ENCODE measurements at places on chromosomes 5 and 9.

GRCh38 chr5:6837519-6838110 is 124.4 kb downstream of the TENT4A start:
- H3K4me1 ChIP-seq, result peaks cover 12% of the 10 kb centered on the region
- no peak overlapping the region for H3K27ac ChIP-seq
- peak; percentile 65 for DNase-seq
- no peak overlapping the region for H3K4me3 ChIP-seq
- no peaks in the 10 kb centered on the region for H3K27me3 ChIP-seq

DNA sequence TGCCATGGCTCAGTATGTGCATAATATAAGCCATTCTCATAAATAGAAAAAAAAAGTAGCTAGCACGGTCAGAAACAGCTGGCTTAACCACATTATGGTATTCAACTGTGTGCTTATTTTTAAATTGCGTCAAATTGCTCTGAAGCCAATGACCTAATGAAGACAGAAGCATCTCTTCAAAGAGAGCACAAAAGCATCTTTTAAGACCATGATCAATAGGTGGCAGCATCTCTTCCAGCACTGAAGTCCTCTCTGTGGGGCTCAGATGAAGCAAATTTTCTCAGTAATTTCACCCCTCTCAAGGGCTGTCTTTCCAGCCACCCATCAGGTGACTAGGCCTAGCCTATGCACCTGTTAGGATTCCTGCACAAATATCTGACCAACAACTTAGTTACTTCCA is 251.4 kb downstream of the GLIS3 start:
- H3K27ac ChIP-seq, result no peak overlapping the region
- no peak for DNase-seq
- H3K36me3 ChIP-seq, result no peaks in the 10 kb centered on the region
- no peak overlapping the region for H3K4me3 ChIP-seq
- H3K27me3 ChIP-seq, result peaks cover 5% of the 10 kb centered on the region

GRCh38 chr9:77019926-77020412 is 514 bp downstream of the FOXB2 start:
- peaks cover 31% of the 10 kb centered on the region for H3K4me1 ChIP-seq
- no peak for DNase-seq
- H3K36me3 ChIP-seq, result peaks cover 7% of the 10 kb centered on the region
- H3K27me3 ChIP-seq, result peaks cover 49% of the 10 kb centered on the region
- no peak overlapping the region for H3K27ac ChIP-seq

DNA sequence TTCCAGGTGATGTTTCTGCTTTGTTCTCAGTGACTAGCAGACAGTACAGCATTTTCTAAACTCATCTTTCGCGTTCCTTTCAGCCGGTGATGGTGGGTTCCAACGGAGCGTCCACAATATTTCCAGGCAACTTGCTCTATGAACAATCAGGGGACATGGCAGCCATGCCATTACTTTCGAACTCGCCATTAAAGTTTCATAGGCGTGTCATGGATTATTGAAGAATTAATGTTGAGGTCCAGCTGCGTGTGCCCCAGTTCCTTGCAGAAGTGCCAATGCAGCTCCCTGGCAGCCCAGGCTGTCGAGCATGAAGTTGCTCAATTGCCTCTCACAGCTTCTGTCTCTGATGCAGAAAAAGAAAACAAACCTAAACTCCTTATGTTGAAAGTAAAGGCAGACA is 262.2 kb downstream of the IRX2 start:
- H3K36me3 ChIP-seq, result no peaks in the 10 kb centered on the region
- no peak for DNase-seq
- peaks cover 4% of the 10 kb centered on the region for H3K27me3 ChIP-seq
- no peaks in the 10 kb centered on the region for H3K4me1 ChIP-seq
- H3K4me3 ChIP-seq, result no peak overlapping the region

GRCh38 chr5:159316519-159317383 is 13.5 kb downstream of the IL12B start:
- H3K36me3 ChIP-seq, result no peaks in the 10 kb centered on the region
- no peaks in the 10 kb centered on the region for H3K4me1 ChIP-seq
- H3K4me3 ChIP-seq, result no peak overlapping the region
- H3K27ac ChIP-seq, result no peak overlapping the region
- peak; percentile 44 for DNase-seq
- no peaks in the 10 kb centered on the region for H3K27me3 ChIP-seq

DNA sequence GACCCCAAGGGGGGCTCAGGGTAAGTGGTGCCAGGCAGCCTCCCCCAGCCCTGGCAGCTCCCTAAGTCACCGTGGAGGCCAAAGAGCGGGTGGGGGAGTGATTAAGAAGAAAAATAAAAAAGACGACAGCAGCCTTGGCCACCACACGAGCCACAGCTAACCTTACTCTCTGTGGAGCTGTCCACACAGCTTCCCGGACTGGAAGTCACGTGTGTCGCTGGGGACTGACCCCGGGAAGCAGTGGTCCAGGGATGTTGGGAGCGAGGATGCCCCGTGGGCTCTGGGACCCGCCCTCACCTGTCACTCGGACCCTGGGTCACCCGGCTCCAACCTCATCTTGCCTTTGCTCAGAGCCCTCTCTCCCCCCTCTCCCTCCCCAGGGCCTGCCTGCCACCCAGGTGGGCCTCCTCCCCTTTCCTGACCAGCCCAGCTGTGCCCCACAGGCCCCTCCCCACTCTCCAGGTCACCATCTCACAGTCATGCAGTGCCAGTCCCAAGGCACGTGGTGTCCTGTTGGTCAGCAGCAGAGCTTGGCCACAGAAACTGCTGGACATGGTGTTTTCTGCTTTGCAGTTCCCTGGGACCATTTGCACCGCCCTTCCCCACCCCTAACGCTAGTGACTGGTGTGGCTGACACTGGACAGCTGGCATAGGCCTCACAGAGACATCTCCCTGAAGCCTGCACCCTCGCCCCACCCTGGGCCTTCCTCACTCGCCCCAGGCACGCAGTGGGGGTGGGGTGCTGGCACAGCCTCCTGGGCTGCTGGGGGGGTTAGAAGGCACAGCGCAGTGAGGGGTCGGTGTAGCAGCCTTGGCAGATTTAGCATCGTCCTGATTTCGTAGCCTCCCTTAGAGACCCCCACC is 9.8 kb upstream of the EXOC3 start:
- peaks cover 9% of the 10 kb centered on the region for H3K4me1 ChIP-seq
- peaks cover 9% of the 10 kb centered on the region for H3K36me3 ChIP-seq
- H3K27me3 ChIP-seq, result peaks cover 7% of the 10 kb centered on the region
- no peak for DNase-seq
- no peak overlapping the region for H3K4me3 ChIP-seq

DNA sequence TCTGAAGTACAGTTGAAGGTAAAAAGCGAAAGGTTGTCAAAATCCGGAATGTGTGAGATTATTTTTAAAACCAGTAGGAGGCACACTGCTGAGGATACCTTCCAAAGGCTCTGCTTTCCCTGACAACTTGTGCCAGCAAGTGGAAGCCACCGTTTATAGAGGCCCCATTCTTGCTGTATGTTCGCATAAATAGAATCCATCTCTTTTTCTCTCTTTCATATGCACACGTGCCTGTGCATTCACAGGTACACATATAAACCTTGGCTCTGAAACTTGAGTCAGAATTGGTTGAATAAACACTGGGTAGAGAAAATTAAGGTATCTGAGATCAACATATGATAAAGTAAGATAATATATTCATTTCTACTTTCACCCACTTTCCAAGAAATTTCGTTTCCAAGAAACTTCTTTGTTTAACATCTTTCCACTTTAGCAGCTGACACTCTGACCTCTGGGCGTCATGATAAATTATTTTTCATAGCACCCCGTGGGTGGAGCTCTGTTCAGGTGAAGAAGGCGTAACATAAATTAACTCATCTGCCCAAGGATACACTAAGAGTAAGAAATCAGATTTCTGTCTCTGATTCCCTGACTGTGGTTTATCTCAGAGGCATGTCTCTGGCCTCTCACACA is 63.7 kb upstream of the RICTOR start:
- H3K36me3 ChIP-seq, result no peaks in the 10 kb centered on the region
- no peak for DNase-seq
- H3K4me3 ChIP-seq, result no peak overlapping the region
- no peak overlapping the region for H3K27ac ChIP-seq
- H3K4me1 ChIP-seq, result no peaks in the 10 kb centered on the region
- H3K27me3 ChIP-seq, result no peaks in the 10 kb centered on the region

DNA sequence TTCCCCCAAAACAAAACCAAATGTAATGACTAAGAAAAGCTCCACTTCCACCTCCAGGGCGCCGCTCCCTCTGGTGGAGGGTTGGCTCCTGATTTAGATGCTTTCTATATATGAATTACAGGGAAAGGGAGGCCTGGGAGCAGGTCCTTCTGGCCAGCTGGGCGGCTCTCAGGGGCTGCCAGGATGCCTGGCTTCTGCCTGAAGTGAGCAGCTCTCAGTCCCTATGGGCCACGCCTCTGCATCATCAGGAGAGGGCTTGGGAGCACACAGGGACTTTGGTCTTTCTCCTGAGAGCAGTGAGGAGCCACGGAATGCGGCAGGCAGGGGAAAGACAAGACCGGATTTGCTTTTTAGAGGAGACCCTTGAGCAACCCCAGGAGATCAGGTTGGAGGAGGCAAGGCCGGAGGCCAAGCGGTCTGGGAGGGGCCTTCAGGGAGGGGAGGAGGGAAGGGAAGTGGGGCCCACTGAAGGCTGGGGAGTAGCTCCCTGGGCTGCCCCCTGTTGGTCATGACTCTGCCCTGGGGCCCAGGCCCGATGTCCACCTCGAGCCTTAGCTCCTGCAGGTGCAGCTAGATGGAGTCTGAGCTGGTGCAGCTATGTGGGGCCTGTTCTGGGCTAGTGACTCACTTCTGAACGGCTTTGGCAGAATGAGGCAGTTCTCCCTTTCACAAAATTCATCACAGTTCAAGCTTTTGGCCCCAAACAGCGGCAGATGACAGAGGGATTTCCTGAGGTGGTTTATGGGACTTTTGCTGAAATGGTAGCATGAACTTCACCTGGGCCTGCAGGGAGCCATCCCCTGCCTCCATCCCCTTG is 11.3 kb upstream of the GRHPR start:
- DNase-seq, result peak; percentile 26
- H3K4me1 ChIP-seq, result peaks cover 4% of the 10 kb centered on the region
- H3K4me3 ChIP-seq, result no peak overlapping the region
- H3K27me3 ChIP-seq, result peaks cover 4% of the 10 kb centered on the region

GRCh38 chr9:123063896-123064295 is 30.4 kb downstream of the GPR21 start:
- no peaks in the 10 kb centered on the region for H3K27me3 ChIP-seq
- no peak overlapping the region for H3K27ac ChIP-seq
- H3K36me3 ChIP-seq, result peaks cover 26% of the 10 kb centered on the region
- no peaks in the 10 kb centered on the region for H3K4me1 ChIP-seq

DNA sequence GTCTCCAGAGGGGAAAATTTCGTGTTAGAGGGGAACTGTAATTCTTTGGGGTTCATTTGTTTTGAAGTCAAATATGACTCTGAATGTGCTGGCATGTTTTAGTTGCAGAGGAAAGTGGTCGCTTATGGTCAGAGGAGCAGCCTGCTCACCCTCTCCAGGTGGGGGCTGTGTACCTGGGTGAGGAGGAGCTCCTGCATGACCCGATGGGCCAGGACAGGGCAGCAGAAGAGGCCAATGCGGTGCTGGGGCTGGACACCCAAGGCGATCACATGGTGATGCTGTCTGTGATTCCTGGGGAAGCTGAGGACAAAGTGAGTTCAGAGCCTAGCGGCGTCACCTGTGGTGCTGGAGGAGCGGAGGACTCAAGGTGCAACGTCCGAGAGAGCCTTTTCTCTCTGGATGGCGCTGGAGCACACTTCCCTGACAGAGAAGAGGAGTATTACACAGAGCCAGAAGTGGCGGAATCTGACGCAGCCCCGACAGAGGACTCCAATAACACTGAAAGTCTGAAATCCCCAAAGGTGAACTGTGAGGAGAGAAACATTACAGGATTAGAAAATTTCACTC is 13.5 kb downstream of the TXNDC15 start:
- H3K27ac ChIP-seq, result no peak overlapping the region
- no peak for DNase-seq
- peaks cover 1% of the 10 kb centered on the region for H3K27me3 ChIP-seq
- peaks cover 8% of the 10 kb centered on the region for H3K36me3 ChIP-seq

- no peak overlapping the region for H3K4me3 ChIP-seq
- H3K27me3 ChIP-seq, result no peaks in the 10 kb centered on the region
- no peaks in the 10 kb centered on the region for H3K36me3 ChIP-seq
- no peaks in the 10 kb centered on the region for H3K4me1 ChIP-seq
These were observed 392.3 kb upstream of the MEF2C start for GRCh38 chr5:89275066-89275855.

GRCh38 chr9:133429641-133430161 is 7.5 kb downstream of the ADAMTS13 start:
- H3K4me3 ChIP-seq, result no peak overlapping the region
- peaks cover 2% of the 10 kb centered on the region for H3K4me1 ChIP-seq
- H3K27me3 ChIP-seq, result peaks cover 4% of the 10 kb centered on the region
- DNase-seq, result peak; percentile 75
- no peak overlapping the region for H3K27ac ChIP-seq
- H3K36me3 ChIP-seq, result peaks cover 4% of the 10 kb centered on the region

- DNase-seq, result no peak
- H3K27ac ChIP-seq, result peak overlapping the region; percentile 45
- peak overlapping the region; percentile 85 for H3K4me3 ChIP-seq
- H3K27me3 ChIP-seq, result no peaks in the 10 kb centered on the region
- peaks cover 12% of the 10 kb centered on the region for H3K4me1 ChIP-seq
- H3K36me3 ChIP-seq, result peaks cover 4% of the 10 kb centered on the region
These were observed 73.2 kb downstream of the PIK3R1 start for GRCh38 chr5:68288707-68289134.
